ENCODE measurements at places on chromosomes 12 and 14. TPM values are rescaled to one million over a fixed set of nuclear protein-coding genes. Genes with fewer than 3 reads are reported as not detected.

DNA sequence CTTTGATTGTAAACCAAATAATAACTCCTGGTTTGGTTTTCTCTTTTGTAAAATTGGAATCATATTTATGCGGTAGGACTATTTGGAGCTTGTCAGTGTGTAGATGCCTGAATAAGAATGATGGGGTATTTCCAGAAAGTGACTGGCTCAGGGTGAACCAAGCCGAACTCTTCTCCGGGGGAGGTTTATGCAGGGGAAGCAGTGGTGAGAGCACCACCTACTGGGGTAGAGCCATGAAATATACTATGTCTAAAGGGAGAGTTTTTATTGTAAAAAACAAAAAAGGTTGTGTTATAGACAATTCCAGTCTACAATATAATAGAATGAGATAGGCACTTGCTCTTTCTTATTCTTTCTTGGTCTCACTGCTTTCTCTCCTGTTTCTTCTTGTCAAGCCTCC is 222.9 kb upstream of the SLC16A7 start:
- DNase-seq = peak; percentile 42

- DNase-seq = no peak
Observed at GRCh38 chr12:123073962-123074801, 76.7 kb downstream of the PITPNM2 start.

DNA sequence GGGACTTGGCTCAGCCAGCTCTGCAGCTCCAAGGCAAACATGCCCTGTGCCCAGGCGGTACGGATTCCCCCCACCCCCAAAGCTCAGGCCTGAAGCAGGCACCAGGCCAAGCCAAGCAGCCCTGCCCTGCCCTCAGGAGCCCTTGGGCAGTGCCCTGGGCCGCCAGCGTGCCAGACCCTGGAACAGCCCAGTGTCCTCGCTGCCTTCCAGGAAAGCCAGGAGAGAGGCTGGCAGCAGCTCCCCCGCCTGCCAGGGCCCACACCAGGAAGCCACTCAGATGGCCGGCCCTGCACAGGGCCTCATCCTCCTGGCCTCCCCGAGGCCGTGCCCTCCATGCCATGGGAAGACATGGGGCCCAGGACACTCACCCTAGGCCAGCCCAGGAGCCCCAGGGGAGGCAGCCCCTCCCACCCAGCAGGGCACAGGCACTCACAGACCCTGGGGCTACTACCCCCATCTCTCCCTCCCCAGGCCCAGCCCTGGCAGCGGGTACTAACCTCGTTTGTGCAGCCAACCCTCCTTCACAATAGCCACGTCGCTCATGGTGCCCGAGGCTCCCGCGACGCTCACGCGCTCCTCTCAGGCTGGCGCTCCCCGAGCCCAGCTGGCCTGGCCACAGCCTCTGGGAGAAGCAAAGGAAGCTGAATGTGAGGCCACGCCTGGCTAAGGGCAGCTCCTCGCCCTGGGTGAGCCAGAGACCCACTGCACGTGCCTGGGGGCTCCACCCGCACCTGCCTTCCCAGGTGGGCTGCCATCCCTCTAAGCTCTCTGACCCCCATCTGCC is 3.3 kb downstream of the AKT1 start:
- no peak for DNase-seq

- no peak for DNase-seq
Observed at GRCh38 chr14:41022932-41023331, 583.7 kb upstream of the LRFN5 start.

DNA sequence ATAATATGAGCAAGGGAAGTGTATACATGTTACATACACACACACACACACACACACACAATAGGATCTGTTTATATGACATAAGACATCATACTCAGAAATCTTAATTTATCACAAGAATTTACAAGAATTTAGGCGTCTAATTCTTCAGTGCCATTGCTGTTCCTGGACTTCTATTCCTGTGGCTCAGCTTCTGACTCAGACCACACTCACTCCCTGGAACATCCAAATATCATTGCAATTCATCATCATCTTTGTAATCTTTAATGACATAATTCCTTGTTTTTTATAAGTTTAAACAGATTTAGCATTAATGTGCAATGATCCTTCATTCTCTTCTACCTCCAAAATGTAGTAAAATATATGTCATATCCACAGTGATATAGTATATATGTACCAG is 544.2 kb downstream of the FOXG1 start:
- DNase-seq = no peak

DNA sequence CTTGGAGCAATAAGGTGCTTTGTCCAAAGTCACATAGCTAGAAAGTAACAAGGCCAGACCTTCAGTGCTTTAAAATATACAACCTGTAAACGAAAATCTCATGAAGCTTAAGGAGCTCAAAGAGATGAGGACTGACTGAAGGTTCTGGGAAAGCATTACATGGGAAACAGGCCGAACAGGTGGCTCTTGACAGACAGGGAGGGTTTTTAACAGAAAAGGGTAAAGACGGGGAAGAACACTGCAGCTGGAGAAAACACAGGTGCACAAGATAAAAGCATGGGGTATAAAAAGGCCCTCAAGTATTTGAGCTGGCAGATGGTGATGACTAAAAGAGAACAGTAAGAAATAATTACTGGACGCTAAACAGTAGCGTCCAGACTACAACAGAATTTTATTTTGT is 257.2 kb downstream of the NELL2 start:
- DNase-seq = peak; percentile 58

GRCh38 chr14:101410126-101410525 is 151.2 kb upstream of the DIO3 start:
- DNase-seq = no peak

- DNase-seq = no peak
Observed at GRCh38 chr12:104475271-104475670, 18.5 kb downstream of the CHST11 start.

- no peak for DNase-seq
Observed at GRCh38 chr12:56766535-56766934, 3.4 kb downstream of the HSD17B6 start.

DNA sequence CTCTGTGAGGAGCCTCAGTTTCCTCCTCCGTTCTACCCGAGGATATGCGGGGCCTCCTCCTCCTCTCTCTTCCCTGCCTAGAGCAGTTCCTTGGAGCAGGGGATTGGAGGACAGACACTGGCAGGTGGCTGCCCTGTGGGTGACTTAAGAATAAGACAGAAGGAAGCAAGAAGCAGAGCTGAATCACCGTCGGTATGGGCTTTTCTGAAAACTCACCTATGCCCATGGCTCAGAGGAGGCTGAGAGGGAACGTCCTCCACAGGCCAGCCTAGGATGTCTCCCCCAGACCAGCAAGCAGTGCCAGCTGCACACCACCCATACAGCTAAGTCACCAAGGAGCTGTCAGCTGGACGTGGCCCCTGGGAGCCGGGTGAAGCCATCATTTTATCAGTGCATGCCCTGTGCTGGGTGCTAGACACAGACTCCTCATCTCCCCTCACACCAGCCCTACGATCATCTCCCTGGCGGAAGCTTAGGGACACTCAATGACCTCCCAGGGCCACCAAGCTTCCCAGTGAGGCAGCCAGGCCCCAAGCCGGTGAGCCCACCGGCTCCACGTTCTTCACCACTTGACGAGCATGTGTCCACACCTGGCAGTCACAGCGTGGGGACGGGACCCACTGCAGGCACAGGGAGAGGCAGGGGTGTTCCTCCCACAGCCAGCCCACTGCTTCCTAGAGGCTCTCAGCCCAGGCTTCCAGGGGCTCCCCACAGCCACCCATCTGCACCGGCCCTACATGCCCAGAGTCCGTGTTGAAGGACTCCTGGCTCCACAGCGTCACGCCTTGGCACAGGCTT is 21.4 kb downstream of the ITPK1 start:
- no peak for DNase-seq

DNA sequence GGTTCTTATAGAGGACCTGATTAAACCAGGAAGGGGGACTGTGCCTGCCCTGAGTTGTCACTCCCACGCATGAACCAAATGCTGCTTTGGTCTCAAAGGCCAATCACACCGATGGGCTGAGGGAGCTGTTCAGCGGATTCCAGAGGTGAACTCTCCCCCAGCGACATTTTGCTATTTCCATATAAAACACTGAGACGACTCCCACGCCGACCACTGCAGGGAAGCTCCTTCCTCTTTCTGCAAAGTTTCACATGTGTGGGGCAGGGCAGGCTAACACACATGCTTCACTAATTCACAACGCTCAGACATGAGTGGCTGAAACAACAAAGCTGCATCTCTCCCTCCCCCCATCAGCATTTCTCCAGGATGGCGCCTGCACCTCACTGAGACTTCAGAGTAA is 37.8 kb upstream of the TMEM132D start:
- DNase-seq = no peak

DNA sequence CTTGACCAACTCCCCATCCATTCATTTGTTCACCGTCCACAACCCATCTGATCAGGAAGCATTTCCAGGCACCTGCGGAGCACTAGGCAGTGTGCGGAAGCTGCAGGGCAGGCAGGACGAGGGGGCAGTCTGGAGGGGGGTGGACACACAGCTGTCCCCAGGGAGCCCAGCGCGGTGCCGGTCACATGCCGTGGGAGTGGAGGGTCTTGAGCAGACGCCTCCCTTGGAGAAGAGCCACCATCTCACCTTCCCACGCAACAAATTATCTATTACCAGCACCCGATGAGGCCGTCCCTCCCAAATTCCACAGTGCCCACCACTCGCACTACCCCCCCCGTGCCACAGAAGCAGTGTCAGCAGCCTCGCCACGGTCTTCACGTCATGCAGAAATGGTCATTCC is 10.8 kb downstream of the DLK1 start:
- no peak for DNase-seq

DNA sequence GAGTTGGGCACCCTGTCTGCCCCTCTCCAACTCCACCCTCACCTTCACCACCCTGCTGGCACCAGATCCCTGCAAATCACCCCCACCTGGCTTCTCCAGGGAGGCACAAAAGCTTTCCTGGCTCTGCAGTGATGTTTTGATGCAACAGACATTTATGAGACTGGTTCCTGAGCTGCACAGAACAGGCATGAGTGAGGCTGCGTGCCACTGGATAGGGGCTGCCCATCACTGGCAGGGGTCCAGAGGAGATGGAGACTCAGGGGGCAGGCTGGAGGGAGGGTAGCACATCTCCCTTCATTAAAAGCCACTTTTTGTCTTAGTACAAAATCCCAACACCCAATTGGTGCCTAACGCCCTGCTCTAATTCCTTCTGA is 17.3 kb upstream of the ZDHHC22 start:
- no peak for DNase-seq

GRCh38 chr12:73529231-73529630 is 1008.4 kb upstream of the ATXN7L3B start:
- DNase-seq = no peak

DNA sequence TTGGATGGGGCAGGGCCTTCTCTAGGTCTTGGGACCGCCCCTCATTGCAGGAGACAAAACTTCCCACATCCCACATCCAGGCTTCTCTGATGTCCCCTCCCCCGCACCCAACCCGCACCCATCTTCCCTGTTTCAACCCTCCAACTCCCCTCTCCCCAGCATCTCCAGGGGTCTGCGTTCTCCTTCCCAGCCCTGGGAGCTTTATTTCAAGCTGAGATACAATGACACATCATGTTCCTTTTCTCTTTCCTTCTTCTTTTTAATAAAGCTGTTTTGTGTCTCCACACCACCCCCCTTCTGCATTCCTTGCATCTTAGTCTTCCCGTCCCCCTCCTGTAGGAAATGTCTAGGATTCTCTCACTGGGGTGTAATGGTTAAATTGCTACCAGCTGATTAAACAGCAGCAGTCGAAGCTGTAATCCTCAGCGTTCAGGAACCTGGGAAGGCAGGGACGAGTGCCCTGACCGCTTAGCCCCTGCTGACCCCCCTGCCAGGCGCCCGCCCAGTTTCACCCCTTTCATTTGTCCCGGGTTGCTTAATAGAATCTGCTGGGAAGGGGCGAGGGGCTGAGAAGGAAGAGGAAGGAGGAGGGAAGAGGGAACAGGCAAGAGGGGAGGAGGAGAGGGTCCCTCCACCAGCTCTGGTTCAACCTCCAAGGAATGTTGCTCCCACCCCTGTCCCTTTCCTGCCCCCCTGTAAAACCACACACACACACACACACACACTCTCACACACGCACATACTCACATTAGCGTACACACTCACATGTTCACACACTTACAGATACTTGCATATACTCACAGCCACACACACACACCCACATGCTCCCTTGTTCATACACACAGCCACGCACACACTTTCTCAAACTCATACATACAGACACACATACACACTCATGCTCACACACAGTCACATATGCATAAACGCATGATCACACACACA is 104.5 kb upstream of the MED13L start:
- peak; percentile 92 for DNase-seq

- DNase-seq = no peak
Observed at GRCh38 chr12:121284551-121285390, 11.7 kb downstream of the CAMKK2 start.

GRCh38 chr12:44294649-44295048 is 458.8 kb downstream of the TMEM117 start:
- no peak for DNase-seq

DNA sequence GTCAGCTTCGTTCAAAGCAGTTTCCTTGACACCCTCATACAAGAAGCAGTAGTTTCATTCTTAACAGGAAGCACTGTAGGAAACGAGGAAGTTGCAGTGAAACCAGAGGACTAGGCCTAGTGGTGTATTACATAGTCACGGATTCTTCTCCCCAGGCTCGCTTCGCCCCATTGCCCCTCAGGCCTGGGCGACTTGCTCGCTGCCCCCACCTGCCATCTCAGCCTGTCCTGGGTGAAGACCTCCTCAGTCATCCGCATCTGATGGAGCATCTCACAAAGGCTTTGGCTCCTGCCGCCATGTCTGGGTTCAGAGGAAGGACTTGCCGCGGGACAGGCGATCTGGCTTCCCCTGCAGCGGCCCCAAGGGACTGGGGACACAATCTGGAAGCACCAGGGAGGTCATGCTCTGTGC is 93.5 kb downstream of the LMNTD1 start:
- DNase-seq = no peak

DNA sequence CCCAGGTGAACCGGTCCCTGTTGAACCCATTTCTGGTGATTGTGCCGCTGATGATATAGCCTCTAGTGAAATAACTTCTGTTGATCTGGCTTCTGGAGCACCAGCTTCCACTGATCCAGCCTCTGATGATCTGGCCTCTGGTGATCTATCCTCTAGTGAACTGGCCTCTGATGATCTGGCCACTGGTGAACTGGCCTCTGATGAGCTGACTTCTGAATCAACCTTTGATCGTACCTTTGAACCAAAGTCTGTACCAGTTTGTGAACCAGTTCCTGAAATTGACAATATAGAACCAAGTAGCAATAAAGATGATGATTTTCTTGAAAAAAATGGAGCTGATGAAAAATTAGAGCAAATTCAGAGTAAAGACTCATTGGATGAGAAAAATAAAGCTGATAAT is 59.1 kb downstream of the ATF7IP start:
- DNase-seq = no peak

DNA sequence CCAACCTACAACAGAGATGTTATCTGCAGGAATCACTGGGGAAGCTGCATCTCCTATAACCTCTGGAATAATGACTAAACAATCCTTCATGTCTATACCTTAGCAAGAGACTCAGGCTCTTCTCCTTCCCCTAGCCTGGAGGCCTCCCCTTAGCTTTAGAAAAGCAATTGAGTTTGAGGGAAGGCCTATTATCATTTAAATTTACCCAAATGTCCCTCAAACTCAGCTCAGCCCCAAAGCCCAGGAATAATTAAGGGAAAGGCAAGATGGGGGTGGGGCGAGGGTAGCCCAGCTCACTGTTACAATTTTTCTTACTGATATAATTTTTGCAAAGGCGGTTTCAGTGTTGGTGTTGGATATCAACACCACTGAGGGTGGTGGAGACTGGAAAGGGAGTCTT is 151.4 kb upstream of the EEA1 start:
- DNase-seq = no peak

Gene IAPP
- total RNA-seq = 0.15 TPM

Gene TAS2R9
- total RNA-seq = not detected

Gene APOF
- total RNA-seq = not detected

Gene OTUB2
- total RNA-seq = 9.6 TPM

Gene SPTLC2
- total RNA-seq = 12.3 TPM

Measured in neural progenitor cell (in vitro differentiated cells).